Activated T-cell treated with anti-CD3 and anti-CD28 coated beads, Interleukin-2, amount 50 U/mL, for 72 hours (primary cell): ENCODE measurements at places on chromosomes 4 and X.

DNA sequence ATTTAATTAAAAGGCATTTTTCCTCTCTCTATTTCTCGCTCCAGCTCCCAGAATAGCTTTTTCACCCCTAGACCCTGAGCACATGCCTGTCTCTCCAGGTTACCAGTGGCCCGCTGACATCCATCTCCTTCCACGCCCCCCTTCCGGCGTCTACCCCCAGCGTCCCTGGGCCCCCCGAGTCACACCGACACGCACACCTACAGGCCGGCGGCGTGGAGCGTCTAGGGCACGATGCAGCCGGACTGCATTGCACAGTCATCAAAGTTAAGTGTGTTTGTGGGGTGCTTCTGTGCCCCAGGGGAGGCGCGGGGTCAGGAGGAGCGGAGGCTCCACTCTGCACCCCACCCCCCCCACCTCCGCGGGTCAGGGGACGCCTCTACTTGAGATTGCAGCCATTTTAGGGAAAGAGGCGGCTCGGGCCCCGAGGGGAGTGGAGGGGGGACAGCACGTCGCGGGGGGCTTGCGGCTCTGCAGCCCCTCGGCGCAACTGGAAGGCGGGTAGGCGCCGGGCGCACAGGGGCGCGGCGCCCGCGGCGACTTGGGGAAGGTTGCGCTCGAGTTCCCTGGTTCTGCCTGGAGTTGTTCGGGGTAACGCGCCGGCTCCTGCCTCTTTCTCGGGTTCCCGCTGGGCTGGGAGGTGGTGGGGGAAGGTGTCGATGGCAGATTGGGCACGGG, 112.7 kb downstream of the DHX15 start:
- peak; percentile 26 for DNase-seq

GRCh38 chr4:74104145-74104544, 5.2 kb upstream of the CXCL2 start:
- no peak for DNase-seq

DNA sequence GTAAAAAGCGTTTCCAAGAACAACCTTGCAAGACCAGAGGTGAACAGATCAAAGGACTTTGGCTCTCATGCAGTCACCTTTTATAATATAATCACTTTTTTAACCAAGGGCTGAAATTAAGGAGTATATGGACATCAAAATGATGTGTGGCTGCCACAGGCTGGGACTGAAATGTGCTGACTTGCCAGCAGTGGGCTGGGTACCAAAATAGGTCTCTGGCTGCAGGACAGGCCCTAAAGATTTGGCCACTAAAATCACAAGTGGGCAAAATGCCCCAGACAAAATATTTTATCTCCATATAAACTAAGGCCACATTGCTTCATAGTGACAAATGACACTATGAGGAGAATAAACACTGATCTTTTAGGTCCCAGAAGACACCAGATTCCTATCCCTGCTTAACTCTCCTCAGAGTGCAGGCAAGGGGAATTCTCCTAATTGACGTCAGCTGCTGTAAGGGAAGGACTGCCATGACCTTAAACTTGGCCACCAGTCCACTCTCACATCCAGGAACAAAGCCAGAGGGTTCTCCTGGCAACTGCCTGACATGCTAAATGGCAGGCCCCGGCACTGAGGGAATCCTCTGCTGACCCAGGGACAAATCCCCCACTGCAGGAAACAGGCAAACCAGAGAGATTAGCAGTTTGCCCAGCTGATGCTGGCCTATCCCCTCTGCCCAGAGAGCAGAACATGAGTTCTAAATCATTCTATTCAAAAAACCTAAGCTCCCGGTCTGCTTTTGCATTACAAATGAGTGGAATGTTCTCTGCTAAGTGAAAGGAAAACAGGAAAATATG, 155.8 kb downstream of the PPP3CA start:
- DNase-seq, result no peak

DNA sequence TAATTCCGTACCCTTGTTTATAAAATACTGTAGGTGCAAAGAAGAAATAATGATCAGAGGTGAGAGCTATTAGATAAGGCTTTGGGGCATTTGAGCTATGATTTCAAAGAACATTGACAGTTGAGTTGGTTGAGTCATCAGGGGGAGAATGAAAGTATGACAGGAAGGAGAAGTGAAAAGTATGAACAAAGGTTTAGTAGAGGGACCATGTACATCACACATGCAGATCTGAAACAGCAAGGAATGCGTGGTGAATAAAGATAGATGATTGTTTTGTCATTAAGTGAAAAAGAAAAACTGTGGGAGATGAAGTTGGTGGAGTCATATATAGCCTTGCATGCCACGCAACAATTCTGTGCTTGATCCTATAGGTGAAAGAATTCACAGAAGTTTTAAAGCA, 163.1 kb downstream of the ARAP2 start:
- DNase-seq, result peak; percentile 16

DNA sequence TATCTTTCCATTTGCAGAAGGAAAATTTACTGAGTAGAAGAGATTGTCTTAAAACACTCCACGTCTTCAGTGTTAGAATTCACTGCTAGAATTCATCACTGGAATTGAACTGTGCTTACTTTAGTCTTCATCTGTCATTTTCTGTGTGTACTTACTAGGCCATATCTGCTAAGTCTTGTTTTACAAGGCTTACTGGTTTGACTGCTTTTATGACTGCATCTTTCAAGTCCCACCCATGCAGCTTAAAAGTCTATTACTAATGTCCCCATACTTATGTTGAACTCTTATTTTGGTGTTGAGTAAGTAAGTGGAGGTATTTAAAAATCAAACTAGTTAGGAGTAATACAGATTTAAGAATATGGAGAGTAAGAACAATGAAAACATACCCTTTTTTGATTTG, 14.6 kb downstream of the CLCN3 start:
- no peak for DNase-seq

GRCh38 chr4:38132107-38132673, 172.0 kb downstream of the PTTG2 start:
- DNase-seq, result peak; percentile 83

GRCh38 chr4:150264595-150265161, 186.4 kb downstream of the DCLK2 start:
- no peak for DNase-seq

DNA sequence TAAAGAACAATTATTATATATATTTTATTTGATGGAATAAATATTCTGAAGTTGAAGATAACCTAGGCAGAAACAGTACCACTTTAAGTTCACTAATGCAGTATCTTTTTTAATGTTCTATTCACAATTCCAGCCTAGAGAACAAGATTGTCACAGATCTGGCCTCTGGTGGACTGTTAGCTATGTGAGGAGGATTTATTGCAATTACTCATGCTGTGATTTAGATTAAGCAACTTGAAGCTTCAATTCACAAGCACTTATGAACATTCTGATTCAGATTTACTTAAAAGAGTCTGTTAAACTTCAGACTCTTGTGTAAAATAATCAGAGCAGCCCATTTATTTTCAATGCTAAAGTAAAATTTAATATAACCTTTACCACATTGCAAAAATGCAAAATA, 1489.8 kb downstream of the STIM2 start:
- no peak for DNase-seq

DNA sequence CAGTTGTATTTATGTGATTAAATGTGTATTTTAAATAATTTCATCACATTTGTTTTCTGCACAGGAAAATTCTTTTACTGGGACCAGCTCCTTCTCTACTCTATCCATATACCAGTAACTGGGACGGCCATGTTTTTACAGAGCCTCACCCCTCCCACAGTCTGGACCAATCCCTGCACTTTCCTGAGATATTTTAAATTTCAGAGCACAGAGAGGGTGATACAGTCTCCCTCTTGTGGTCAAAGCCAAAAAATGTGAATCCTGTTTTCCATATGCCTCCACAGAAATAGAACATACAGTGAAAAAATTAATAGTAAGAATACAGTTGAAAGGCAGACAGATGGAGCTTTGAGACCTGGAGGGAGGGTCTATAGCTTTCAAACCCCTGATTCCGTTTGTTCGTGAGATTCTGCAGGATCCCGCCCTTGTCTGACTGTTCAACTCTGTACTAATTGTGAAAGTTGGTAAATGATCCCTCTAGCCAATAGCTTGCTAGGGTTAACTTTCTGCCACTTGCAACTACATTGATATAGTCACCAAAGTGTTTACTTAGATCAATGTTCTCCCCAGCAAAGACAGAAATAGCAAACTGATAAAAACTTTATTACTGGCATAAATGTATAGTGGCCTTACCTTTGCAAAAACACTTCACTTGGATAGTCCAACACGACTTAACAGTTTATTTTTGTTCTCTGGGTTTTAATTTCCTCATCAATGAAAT, 172.2 kb downstream of the PPARGC1A start:
- no peak for DNase-seq

GRCh38 chrX:119040432-119040831, 32.4 kb upstream of the CT47C1 start:
- DNase-seq, result no peak

DNA sequence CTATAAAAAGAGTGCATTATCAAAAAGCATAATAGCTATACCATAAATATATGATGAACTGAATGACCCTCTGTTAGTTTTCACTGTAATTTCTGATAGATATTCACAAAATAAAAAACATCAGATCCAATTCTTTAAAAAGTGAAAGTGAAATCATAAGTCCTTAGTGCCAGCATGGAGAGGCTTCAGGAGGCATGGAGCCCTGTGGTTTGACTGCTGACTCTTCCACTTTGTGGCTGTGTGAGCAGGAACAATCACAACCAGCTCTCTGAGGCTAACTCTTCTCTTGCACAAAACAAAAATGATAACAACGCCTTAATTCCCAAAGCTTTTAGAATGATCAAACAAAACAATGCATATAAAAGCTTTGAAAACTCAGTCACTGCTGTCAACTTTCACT, 1143.9 kb downstream of the PDHA2 start:
- no peak for DNase-seq

GRCh38 chr4:159698336-159698735, 595.5 kb downstream of the RAPGEF2 start:
- no peak for DNase-seq

- no peak for DNase-seq
These were observed 68.0 kb upstream of the MAGEA10 start for GRCh38 chrX:152206426-152206825.

DNA sequence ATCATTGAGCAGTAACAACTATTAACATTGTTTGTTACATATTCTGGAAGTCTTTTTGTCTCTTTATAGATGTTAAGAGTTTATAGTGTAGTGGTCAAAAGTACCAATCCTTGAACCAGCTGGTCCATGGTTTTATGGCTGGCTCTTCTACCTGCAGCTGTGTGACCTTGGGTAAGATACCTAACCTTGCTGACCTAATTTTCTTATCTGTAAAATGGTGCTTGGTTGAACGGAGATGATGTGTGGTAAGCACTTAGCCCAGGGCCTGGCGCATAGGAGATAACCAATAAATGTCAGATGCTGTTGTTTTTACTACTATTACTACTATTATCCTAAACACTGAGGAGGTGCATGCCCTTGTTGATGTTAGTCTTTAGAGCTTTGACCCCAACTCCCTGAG, 116.6 kb downstream of the TMEM164 start:
- no peak for DNase-seq

- no peak for DNase-seq
These were observed 385 bp downstream of the LYAR start for GRCh38 chr4:4289597-4289940.

- no peak for DNase-seq
These were observed 226.1 kb downstream of the COX18 start for GRCh38 chr4:72843466-72843865.

DNA sequence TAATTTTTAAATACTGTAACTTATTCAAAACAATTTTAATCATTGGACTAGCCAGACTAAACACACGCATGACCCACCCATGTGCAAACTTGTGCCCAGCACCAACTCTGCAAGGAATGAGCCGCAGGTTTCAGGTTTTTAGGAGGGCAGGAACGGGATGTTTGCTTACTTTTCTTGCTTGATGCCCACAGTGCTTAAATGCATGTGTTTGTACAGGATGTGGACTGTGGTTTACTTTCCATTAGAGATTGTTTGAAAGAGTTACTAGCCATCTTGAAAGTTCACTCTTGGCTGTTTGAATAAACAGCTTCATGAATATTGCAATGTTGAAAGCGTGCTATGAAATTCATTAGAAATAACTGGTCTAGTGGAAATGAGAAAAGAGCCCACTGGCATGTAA, 83.3 kb downstream of the STK32B start:
- no peak for DNase-seq

DNA sequence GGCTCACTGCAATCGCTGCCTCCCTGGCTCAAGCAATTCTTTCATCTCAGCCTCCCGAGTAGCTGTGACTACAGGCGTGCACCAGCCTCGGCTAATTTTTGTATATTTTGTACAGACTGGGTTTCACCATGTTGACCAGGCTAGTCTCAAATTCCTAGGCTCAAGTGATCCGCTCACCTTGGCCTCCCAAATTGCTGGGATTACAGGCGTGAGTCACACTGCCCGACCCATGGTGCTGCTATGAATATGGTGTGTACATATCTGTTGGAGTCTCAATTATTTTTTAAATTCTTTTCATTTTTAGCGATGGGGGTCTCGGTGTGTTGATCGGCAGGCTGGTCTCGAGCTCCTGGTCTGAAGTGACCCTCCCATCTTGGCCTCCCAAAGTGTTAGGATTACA, 78.0 kb upstream of the PRKX start:
- no peak for DNase-seq

DNA sequence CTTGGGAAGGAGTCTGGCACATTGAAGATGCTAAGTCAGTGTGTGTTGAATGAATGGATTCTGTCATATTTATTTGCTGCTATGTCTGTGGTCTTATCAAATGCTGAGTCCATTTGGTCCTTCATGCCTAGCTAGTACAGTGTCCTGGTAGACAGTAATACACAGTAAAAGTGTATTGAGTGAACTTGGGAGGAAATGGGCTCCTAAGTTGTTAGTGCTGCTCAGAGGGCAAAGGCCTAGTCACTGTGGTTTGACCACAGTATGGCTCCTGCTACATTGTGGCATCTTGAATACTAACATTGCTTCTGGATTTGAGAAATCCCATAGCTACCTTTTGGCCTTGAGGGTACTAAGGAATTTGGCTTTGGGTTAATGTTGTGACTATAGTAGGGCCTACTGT, 33.9 kb downstream of the MTM1 start:
- DNase-seq, result no peak

DNA sequence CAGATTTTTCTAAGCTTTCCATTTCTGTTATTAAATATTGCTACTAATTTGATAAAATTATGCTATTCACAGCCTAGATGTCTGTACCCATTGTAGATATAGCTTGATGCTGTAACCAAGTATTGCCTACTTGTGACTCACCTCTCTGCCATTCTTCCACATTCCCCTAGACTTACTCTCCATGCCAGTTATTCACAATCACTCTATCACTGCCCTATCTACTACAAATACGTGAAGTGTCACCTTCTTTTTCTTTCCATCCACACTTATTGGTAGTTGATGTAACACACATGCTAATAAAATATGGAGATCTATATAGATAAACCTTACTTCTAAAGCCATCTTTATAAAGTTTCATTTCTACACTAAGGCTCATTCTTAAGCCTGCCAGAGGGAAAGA, 179.4 kb upstream of the PACRGL start:
- DNase-seq, result no peak

- DNase-seq, result no peak
These were observed 23.6 kb upstream of the PACRGL start for GRCh38 chr4:20676501-20677197.

- DNase-seq, result no peak
These were observed 516 bp downstream of the SGMS2 start for GRCh38 chr4:107825072-107825824.
